ENCODE measurements at places on chromosomes 4 and X.
A peak's percentile ranks its signal among the peaks of the same experiment; 100 is the strongest.

DNA sequence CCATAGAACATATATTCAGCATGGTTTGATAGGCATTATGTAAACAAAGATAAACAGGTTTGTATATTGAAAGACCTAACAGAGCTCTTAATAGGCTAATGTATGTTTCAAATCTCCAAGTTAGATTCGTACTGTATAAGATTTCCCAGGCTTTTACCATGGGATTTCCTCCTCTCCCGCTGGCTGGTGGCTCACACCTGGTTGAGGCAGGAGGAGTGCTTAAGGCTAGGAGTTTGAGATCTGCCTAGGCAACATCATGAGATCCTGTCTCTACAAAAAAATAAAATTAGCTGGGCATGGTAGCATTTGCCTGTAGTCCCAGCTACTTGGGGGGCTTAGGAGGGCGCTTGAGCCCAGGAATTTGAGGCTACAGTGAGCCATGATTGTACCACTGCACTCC is 5.4 kb downstream of the CPE start:
- DNase-seq = no peak

GRCh38 chr4:174627473-174627872 is 105.2 kb upstream of the HPGD start:
- DNase-seq = no peak

DNA sequence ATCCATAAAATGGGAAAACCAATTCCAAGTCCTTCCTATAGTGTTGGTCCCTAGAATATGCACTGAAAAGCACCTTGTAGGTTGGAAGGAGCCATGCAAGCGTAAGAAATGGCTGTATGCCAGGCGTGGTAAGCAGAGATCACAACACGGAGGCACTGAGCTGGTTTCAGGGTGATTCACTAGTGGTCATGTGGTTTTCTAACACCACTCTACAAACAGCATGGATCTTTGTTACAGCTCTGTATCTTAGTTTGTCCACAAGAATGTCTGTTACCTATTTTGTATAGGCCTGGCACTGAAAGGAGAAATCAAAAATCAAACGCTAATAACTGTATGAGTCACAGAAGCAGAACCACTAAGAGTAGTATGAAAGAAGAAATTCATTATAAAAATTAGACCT is 71.9 kb downstream of the MAGEB17 start:
- DNase-seq = no peak

DNA sequence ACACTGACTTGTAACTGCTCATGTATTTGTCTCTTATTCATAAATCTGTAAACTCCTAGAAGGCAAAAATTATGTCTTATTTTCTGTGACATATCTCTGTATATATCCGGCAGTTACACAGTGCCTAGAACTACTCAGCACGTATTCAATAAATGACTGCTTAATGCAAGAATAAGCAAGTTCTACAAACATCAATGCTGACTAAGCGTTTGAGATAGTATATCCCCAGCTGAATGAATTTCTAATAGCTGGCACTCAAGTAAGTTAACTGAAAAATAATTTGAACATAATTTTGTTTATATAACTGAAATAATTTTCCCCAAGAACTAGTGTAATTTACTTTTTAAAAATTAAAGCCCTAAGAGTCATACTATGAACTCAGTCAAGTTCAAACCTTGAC is 113.7 kb downstream of the ARAP2 start:
- DNase-seq = no peak

GRCh38 chrX:31392513-31392912 is 320.7 kb upstream of the FTHL17 start:
- DNase-seq = no peak

DNA sequence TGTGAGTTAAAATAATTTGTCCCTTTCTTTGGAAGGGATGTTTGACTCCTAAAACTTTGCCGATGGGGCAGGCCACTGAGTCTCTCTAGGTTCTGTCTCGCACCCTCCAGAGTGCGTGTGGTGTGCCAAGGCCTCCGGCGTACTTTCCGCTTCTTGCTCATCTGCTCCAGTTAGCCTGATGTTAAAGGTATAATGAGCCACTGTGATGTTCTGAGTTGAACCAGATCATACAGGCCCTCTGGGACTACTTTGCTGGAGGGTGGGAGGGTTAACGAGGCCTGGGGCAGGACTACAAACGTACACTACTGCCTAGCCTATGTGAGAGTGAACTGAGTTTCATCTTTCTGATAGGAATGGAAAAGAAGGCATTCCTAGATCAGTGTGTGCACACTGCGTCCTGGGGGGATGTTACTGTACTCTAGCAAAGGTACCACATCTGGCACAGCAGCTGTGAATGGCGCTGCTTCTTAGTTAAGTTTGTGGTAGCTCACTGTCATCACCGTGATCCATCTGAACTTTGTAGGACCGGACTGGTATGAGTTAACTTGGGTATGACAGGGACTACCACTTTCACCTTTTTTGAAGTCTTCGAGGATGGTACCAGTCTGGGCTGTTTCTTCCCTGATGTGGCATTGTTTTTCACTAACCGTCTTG is 60.2 kb downstream of the RGS12 start:
- DNase-seq = no peak

DNA sequence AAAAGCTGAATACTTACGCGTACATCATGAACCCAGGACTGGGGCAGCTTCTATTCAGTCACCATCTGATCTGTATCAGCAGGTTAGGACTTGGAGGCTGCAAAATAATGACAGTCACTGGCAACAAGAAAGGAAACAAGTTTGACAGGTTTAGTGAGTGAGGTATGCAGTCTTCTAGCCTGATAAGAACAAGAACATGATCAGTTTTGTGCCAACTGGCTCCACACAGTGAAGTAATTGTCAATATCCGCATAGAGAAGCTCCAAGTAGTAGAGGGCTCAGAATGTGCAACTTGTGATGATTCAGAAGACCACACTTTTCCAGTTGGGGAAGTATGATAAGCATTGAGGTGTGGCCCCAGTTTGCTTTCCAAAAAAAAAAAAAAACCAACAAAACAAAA is at the start of gene TMPRSS11F:
Gene TMPRSS11F, minus strand, starts transcription at position 77 of the 400 bp plus-strand sequence. Its CDS starts 49 bp downstream, at position 28.
- no peak for DNase-seq

GRCh38 chr4:163755013-163755412 is 260.5 kb downstream of the TMA16 start:
- peak; percentile 3 for DNase-seq

- no peak for DNase-seq
These were observed 109.4 kb downstream of the DLG3 start for GRCh38 chrX:70554081-70554480.

- DNase-seq = no peak
These were observed 126.2 kb upstream of the ANXA10 start for GRCh38 chr4:167966143-167966542.

DNA sequence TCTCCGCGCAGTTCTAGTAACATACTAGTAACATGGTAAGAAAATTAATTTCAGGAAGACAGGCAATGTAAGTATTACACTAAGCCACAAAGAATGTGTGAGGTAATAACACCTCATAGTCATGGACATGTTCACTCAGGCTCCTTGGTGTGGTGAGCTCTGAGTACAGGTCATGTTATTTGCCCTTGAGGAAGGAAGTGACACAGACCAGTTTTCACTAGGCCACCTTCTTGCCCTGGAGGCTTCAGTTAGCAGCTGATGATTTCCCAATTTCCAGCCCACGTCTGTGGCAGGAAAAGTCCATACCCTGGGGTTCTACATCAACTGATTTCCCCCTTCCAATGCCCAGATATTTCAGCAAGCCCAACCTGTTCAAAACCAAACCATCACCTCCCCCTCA is 6.7 kb downstream of the APOO start:
- no peak for DNase-seq

DNA sequence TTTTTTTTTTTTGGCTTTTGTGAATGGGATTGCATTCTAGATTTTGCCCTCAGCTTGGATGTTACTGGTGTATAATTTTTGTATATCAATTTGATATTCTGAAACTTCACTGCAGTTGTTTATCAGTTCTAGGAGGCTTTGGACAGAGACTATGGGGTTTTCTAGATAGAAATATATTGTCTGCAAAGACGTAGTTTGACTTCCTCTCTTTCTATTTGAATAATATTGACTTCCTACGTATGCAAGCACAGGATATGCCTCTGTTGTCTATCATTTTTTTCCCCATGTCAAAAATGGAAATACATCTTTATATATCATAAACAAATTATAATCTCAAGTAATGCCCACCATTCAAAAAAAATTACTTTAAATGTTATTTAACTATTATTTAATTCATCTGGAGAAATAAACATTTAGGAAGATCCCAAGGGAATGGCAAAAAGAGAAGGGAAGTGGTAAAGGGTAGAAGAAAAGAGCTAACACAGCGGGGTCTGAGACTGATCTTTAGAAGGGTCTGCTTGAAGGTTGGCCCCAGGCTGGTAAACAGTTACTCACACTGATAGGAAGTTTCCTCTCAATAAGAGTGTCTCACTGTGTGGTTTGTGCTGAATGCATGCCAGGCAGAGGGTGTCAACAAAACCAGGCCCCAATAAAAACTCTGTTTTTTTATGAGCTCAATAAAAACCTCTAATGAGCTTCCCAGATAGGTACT is 35.7 kb downstream of the ZNF518B start:
- DNase-seq = no peak

All from NCI-H524 (cell line).